Suppressor macrophage treated with lipopolysaccharide for 4 hours (primary cell): ENCODE measurements at places on chromosomes 16 and 17.

GRCh38 chr16:88013091-88013609, 61.9 kb downstream of the BANP start:
- no peak for DNase-seq

- no peak for DNase-seq
Observed at GRCh38 chr17:44170499-44171201, at the start of gene ASB16. Gene ASB16 (plus strand): TSS chr17:44170704. CDS start chr17:44170790, 86 bp downstream.

DNA sequence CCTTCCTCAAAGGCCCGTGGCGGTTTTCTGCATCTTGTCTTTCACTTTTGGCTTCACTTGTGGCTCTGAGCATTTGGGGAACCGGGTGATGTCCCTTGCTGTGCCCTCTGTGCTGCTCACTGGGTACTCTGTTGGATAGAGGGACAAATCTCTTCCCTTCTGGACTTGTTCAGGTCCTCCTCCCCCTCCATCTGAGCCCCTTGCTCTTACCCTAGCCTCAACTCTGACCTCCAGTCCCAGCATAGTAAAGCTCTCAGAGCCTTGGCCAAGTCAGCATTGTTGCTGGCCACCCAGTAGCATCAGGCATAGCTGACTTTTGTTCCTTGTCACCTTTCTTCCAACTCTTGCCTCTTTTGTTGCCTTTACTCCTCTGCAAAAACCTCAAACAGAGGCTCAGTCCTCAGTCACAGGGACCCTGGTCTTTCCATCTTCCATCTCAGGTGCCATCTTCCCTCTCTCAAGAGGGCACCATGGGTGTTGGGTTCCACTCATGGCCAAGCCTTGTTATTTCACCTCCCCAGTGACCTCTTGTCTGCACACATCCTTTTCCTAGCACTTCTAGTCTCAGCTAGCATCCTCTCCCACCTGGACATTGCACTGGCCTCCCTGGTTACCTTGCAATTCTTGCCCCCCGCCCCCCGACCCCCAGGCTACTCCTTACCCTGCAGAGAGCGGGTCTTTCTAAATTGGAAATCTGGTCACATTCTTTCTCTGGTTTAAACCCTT, 393 bp upstream of the PSMB10 start:
- peak; percentile 96 for DNase-seq

GRCh38 chr17:80347536-80347935, 67.4 kb upstream of the ENDOV start:
- DNase-seq = no peak

DNA sequence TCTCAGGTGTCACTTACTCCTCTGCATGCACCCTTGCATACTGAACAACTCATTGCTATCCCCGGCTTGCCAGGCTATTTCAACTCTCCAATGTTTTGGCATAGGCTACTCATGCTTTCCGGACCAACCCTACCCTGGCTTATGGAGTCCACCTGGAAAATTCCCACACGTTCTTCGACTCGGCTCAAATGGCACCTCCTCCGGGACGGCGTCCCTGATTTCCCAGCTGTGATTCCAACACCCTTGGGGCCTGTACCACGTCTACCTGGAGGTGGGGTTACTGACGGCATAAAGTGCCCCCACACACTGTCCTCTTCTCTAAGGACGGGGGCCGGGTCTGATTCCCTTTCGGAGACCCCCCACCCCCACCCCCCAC, 498 bp downstream of the SMYD4 start:
- no peak for DNase-seq

GRCh38 chr16:13055480-13055879, 154.1 kb downstream of the SHISA9 start:
- DNase-seq = no peak

- DNase-seq = no peak
Observed at GRCh38 chr17:6168296-6168695, 98.1 kb downstream of the WSCD1 start.

DNA sequence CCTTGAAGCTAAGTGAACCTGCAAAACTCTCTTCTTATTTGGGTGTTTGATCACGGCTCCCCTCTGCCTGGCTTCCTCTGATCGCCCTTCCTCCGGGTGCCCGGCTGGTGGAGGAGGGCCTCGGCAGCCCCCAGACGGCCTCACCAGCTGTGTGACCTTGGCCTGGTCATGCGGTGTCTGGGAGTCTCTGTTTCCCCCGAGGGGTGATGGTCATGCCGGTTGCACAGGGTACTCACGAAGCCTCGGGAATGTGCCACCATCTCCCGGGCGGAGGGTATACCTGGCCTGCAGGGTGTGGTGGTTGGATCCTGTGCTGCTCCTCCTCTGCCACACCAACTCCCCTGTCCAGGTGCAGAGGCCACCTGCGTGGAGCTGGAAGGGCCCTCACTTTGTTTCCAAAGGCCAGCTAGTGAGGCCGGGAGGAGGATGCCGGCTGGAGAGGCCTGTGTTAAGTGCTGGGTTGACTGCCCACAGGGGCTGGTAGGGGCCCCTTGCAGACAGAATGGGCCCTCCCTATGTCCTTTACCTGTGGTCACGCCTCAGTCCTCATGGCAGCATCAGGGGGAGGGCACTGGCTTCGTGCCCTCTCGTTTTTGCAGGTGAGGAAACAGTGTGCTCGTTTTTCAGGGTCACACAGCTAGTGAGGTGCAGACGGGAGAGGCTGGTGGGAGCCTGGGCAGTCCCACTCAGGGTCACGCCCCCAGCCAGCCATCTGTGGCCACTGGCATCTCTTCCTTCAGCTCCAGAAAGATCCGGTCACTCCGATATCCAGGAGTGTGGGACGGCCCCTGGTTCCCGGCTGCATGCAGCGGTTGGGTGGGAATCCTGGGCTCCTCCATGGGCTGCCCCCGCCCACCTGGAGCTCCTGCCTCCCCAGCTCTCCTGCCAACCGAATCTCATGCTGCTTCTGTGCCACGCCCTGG, 148.5 kb upstream of the GSE1 start:
- no peak for DNase-seq

- DNase-seq = no peak
Observed at GRCh38 chr17:66702106-66702936, 132.6 kb upstream of the CACNG5 start.

DNA sequence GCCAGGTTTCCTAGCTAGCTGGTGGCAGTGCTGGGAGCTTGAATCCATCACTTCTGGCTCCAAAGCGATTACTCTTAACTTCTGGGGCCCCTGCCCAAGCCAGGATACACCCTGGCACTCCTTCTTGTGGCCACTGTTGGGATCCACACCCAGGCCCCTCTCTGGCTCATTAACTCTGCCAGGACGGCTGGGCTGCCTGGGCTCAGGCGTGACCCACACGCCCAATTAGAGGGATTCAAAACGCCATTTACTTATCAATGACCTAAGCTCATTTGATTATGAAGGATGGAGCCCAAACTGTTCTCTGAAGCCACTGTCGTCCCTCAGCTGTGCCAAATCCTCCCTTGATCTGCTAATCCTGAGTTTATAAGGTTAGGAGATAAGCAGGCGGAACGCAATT, 79.7 kb upstream of the BRD7 start:
- no peak for DNase-seq

DNA sequence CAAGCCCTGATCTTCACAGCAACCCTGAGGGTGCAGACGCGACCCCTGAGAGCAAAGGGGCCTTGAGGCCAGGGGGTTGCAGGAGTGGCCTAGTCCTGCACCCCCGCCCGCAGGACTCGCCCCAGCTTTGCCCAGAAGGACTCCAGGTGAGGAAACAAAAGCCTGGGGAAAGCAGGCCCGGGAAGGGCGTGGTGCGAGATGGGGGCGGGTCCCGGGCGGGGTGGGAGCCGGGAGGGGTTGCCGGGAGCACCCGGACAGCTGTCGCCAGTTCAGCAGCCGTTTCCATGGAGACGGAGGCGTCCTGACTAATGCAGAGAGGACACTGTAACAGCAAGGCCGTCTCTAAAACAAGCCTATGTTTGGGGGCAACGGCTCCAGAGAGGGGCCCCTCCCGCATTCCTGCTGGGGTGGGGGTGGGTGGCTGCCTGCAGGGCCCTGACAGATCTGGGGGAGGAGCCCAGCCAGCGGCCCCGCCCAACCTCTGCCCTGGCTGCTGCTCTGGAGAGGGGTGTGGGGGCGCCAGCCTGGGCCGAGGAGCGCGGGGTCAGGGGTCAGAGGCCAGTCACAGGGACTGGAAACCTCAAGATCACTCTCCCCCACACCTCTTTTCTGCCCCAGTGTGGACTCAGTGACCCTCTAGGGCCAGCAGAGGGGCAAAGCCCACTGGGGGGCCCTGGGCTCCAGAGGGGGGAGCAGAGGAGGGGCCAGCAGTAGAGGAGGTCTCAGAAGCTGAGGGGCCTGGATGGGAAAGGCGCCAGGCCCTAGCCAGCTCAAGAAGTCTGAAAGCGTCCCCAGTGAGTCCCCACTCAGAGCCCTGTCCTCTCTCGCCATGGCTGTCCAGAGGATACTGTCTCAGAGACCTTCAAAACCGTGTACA, 3.1 kb upstream of the TPPP3 start:
- DNase-seq = no peak

- DNase-seq = no peak
Observed at GRCh38 chr17:28816540-28816939, 26.1 kb downstream of the FAM222B start.

GRCh38 chr16:57138281-57138935, 46.0 kb downstream of the CPNE2 start:
- no peak for DNase-seq
